ENCODE measurements at places on chromosomes 4 and X. TPM values are rescaled to one million over a fixed set of nuclear protein-coding genes. Genes with fewer than 3 reads are reported as not detected.

The SMIM31 gene
- not detected for total RNA-seq

- no peak for DNase-seq
Measured at GRCh38 chrX:3990569-3990968, 277.1 kb upstream of the PRKX start.

GRCh38 chr4:103375278-103375677 lies 177.1 kb upstream of the CENPE start:
- no peak for DNase-seq

- DNase-seq: no peak
Measured at GRCh38 chr4:142556570-142557238, 289.4 kb downstream of the INPP4B start.

DNA sequence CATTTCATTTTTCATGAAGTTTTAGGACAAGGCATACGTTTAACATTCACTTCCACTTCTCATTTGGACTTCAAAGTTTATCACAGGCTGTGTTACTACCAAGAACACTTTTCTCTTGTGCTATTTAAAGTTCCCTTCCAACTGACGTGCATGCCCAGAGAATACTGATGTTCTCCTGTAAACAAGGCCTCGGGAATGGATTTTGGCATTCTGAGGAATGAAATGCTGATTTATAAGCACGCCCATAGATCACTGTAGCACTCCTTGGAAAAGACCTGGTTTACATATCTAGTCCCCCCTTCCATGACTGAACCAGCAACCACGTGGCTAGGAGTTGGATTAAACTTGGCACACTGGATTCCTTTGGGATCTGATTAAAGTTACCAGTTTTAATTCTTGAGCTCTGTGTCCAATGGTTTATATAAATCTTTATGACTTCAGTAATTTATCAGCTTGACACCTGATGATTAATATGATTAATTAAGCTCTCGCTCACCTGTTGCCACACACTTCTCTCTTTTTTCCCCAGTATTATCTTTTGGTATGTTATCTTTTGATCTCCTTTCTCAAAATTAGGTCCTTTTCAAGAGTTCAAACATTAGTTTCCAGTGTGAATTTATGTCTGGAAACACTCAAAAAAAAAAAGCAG lies 122.4 kb upstream of the HAND2 start:
- no peak for DNase-seq
